Brain pericyte (primary cell): ENCODE measurements at places on chromosomes 13 and 19.

GRCh38 chr13:99655351-99656091 lies 154.2 kb downstream of the TM9SF2 start:
- DNase-seq = no peak

DNA sequence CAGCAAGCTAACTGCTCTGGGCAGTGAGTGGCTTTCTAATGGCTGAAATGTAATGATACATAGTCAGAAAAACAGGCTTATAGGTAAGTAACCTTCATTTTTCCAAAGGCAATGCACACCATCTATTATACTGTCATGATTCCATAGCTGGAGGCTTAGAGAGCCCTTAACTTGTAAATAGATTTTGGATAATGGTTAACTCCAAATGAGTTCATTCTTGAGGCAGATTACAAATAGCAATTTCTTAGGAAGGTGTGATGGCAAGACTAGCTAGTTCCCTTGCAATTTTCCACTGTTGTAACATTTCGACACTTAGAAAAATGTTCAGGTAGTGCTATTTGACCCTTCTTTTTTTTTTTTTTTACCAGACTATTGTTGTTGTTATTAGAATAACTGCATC lies 789.8 kb upstream of the PCDH9 start:
- DNase-seq = no peak

GRCh38 chr13:28100150-28101121 lies at the start of gene FLT3:
TSS of gene FLT3 (minus strand) at chr13:28100576. CDS start at chr13:28100510, 66 bp downstream.
- DNase-seq = no peak

DNA sequence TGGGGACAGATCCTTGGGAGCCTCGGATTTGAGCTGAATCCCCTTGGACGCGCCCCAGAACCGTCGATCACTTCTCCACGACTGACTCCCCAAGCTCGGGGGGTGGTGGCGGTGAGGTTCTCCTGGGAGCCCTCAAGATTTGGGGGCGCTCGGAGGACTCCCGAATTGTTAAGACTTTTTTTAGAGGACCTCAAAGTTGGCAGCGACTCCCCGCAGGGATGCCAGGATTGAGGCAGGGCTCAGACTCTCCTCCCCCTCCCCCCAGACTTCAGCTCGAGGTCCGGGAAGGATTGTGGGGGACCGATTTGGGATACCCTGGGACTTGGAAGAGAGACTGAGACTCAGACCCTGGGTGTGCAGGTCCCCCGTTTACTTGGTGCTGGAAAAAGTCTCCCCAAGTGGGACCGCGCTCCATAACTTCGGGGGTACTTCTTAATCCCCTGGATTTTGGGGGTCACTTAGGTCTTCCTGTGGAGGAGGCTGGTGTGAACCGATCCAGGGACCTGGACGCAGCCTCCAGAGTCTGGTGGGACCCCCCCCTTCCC lies 665 bp downstream of the VASP start:
- no peak for DNase-seq

GRCh38 chr13:57326532-57326931 lies 159.5 kb downstream of the PRR20E start:
- no peak for DNase-seq

DNA sequence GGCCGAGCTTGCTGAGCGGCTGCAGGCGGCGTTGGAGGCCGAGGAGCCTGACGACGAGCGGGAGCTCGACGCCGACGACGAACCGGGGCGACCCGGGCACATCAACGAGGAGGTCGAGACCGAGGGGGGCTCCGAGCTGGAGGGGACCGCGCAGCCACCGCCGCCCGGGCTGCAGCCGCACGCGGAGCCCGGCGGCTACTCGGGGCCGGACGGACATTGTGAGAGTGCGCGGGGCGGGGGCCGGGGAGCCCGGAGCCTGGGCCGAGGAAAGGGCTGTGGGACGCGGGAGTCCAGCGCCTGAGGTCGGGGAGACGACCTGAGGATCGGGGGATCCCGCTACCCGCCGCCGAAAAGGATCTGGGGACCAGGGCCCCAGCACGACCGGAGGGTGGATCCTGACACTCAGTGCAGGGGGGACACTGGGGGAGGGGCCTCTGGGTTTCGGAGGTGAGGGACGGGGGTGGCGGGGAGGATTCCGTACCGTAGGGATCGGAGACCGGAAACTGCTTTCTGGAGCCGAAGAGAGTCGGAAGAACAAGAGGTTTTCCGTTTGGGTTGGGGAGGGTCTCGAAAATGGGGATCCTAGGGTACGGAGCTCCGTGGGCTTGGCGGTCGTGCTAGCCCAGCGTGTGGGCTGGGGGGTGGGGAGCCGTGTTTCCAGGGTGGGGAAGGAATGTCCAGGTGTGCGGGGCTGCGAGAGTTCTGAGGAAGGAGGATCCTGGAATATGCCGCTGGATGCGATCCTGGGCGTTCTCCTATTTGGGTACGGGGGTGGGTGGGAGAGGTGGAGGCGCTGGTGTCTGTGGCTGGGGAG lies 616 bp downstream of the HNRNPUL1 start:
- DNase-seq = no peak

GRCh38 chr13:97228850-97229521 lies 6.9 kb downstream of the MBNL2 start:
- DNase-seq = no peak

DNA sequence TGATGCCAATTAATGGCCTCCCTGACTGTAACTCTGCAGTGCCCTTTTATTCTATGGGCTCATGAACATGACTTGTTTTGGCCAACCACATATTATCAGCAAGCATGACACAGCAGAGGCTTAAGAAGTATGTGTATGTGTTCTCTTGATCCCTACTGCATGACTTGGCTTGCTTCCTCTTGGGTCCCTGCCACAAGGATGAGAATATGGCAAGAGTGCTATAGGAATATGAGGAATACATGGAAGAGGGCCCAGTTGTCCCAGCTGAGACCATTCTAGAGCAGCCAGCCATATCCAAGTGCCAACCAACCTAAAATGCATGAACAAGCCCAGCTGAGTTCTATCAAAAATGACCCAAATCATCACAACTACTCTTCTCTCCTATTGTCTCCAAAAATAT lies 576.7 kb upstream of the PCDH9 start:
- DNase-seq = no peak

- no peak for DNase-seq
Observed at GRCh38 chr13:43876366-43876765, 3.2 kb downstream of the CCDC122 start.

GRCh38 chr13:50257646-50258045 lies 242.4 kb downstream of the KCNRG start:
- no peak for DNase-seq

DNA sequence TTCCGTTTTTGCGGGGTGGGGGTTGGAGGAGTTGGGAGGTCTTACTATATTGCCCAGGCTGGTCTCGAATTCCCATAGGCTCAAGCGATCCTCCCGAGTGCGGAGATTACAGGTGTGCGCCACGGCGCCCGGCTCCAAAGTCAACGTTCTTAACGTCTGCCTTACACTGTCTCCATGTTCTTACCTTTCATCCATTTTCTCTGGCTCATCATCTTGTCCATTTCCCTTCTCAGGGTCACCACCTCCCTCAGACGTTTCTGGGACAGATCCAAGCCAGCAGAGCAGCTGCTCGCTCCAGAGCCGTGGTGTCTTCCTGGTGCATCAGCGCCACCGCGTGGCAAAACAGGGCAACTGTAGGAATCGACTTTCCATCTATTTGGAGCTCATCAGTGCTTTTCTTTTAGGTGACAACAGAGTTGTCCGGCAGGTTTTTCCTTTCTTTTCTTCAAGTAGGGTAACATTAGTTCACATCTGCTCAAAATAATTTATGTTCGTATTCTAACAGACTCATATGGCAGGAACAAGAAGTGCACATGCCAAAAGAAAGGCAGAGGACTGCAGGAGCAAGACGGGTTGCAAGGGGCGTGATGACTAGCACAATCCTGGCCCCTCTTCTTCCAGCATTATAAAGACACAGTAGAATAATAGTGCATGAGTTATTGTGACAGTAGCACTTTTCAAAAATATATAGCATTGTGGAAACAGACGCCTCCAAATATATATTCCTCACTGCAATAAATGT lies 103.1 kb upstream of the ABCC4 start:
- peak; percentile 37 for DNase-seq
